ENCODE measurements at places on chromosomes 2 and 18.

GRCh38 chr2:172072303-172072702 is 13.0 kb upstream of the DLX1 start:
- no peak for DNase-seq

DNA sequence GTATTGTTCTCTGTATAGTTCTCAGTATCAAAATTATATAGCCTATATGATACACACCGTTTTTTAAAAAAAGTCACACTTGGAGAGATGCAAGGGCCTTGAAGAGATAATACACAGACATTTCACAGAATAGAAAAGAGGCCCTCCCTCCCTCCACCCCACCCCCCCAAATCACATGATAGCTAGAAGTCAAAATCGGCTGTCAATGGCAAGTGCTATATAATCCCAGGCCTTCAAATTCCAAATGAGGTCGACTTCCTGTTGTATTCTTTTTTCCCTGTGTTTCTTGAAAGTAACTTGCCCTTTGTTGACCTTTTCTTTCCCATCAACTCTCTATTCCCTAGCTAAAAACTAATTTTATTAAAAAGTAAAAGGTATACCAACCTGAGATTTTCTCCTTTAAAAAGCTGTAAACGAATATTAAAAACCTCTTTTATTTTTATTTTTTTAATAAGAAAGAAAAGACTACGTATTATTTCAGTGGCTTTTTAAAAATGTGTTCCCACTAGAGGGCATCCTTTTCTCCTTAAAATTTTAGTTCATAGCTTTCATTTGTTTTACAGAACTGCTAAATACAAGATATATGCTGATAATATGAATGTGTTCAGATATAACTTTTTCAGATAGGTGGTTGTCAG is 46.6 kb downstream of the KCMF1 start:
- DNase-seq: no peak

DNA sequence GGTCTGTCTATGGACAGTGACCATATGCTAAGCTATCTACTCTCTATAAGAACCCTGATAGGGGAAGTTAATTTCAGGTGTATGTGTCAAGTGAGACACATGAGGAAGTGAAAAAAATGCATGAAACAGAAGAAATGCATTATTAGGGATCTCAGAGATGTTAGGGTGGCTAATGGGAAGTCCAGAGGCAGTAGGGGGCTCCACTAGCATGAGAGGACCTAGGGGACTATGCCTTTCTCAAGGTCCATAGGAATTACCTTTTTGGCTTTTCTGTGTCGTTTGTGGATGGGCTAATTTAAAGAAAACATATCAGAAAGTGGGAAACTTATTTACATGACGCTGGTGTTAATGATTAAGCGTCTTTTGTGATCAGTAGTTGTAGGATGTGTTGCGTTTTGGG is 1653.2 kb downstream of the DPP10 start:
- DNase-seq: no peak

- no peak for DNase-seq
Measured at GRCh38 chr18:79393635-79394533, 1.8 kb upstream of the NFATC1 start.

GRCh38 chr2:127762846-127763245 is 48.1 kb downstream of the WDR33 start:
- no peak for DNase-seq

DNA sequence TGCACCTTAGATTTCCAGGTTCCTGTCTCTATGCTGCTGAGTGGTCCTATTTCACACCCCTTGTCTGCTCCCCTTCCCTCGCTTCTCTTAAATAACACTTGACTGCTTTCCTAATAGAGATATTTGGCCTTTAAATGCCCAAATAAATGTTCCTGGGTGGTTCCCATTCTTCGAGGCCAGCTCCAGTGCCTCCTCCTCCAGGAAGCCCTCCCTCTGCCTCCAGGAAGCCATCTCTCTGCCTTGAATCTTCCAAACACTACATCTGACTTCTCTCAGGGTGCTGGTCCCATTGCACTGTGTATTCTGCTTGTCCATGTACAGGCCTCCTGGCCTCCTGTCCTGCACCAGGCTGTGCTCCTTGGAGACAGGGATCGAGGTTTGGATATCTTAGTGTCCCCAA is 14.2 kb downstream of the EHD3 start:
- DNase-seq: no peak

DNA sequence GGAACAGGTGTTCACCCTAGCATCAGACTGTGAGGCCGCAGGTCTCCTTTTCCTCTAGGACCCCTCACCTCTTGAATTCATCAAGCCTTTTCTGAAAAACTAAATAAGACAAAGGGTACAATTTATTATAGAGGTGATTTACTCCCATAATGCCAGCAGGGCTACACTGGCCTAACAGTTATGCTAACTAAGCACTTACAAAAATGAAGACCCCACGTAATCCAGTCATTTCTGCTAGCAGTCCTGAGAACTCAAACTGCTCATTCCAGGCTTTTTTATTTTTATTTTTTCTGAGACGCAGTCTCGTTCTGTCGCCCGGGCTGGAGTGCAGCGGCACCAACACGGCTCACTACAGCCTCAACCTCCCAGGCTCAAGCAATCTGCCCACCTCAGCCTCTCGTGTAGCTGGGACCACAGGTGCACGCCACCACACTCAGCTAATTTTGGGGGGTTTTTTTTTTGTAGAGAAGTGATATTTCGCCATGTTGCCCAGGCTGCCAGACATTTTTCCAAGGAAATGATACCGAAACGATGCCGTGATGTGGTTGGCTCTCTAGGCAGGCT is 14.2 kb downstream of the CAPG start:
- DNase-seq: no peak

DNA sequence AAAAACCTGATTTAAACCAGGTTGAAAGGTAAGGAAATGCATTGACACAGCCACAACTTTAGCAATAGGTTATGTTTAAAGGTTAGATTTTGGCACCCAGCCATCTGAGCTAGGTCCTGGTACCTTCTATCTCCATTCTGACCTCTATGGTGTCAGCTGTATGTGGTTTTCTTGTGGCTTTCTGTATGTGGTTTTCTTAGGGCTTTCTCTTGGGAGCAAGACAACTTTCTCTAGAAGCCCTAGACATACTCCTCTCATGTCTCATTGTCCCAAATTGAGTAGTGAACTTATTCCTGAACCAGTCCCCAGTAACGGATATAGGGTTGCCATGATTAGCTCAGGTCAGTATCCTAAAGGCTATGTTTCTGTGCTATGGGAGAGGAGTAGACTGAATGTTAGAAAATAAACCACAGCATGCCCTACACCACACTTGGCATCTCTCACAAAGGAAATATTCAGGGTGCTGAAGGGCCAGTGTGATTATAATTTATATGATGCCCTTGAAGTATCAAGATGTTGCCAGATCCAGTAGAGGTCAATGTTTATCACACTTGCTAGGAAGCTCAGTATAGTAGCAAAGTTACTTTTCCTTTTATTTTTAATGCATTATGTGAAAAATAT is 176.1 kb downstream of the CAPN13 start:
- no peak for DNase-seq

GRCh38 chr2:172109256-172109987 is 6.7 kb upstream of the DLX2 start:
- no peak for DNase-seq

All from T-cell (primary cell).